ENCODE measurements at places on chromosomes 4 and X. TPM values are rescaled to one million over a fixed set of nuclear protein-coding genes. Genes with fewer than 3 reads are reported as not detected.

CCKAR gene
- not detected for total RNA-seq

STIM2 gene
- total RNA-seq: 13.1 TPM

DNA sequence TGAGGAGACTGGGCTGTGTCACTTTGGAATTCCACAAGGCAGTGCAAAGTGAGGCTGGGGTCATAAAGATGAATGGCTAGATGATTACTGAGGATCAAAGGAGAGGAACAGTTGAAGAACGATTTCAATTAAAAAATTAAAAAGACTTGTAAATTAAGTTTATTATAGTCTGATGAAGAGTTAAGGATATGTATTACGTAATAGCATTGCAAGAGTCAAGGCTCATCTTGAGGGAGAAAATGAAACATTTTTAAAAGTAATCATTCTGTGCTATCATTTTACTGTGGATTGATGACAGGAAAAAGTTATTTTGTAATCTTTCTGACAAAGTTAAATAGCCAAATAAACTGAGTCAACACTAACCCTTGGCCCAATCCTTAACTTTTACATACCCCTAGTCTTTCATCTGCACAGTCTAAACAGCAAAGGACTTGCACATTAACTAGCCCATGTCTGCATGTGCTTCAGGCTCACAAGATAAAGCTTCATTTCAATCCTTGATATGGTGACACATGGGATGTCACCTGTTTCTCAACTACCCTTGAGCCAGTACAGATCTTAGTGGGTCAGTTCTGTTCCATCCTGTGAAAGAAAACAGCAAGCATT is 465.5 kb upstream of the CTSO start:
- no peak for DNase-seq

- no peak for DNase-seq
Observed at GRCh38 chr4:107650251-107650650, 69.8 kb downstream of the PAPSS1 start.

DNA sequence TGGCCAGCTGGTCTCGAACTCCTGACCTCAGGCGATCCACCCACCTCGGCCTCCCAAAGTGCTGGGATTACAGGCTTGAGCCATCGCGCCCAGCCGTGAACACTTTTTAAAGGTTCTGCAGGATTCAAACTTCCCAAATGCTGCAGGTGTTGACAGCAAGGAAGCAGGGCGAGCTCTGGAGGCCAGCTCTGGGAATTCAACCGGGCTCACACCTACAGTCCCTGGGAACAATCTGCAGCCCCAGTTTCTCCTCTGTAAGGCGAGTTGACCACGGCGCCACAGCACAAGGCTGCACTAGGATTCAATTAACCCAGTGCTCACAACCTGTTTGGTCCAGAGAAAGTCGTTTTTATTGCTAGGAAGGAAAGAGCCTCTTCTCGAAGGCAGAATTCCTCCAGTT is 1.6 kb downstream of the MTNR1A start:
- DNase-seq: peak; percentile 63

- DNase-seq: no peak
Observed at GRCh38 chr4:79848329-79848728, 224.7 kb downstream of the ANTXR2 start.

GRCh38 chrX:50874876-50875275 is 35.7 kb upstream of the BMP15 start:
- DNase-seq: peak; percentile 40

DNA sequence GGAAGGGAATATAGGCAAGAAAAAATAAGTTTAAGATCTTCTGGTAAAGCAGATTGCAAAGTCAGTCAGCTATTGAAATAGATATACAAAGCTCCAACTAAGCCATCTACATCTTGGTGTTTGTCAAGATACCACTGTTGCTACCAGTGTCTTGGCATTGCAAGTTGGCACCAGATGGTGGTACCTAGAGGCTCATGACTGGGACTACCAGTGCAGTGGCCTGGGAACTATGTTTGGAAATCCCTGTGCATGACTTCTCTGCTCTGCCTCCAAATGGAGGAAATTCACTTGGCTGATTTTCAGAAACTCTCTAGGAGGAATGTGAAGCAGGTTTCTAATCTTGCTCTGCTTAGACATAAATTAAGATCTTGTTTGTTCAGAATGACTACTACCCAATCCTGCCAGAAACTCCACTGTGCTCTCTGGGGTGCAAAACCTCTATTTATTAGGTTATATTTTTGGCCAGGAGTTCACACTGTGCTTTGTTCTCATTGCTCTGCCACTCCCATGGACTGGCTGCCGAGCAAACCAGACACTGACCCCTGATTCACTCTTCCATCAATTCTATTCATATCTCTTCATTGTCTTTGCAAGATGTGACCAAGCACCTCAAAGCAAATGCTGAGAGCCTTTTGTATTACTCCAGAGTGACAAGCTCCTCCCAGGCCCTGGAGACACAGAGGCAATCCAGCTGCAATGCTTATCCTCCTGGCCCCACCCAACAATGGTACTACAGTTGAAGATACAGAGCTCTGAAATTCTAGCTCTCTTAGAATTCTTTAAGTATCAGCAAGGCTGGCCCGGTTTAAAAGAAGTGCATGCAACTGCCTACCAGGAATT is 272.3 kb upstream of the FGF16 start:
- DNase-seq: no peak

DNA sequence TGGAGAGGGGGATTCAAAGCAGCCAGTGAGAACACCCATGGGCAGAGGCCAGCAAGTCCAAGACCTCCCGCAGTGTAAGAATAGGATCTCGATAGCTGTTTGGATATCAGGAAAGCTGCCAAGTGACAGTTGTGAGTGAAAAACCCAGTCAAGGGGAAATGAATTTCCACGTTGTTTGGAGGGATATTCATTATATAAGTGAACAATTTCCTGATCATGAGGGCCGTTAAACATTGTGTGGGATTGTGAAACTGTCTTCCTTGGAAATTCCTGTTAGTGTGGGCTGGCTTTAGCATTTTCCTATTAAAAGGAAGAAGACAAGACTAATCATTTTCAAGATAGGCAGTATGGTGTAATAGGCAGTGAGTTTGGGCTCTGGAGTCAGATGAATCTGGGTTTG is 15.0 kb downstream of the CLDN2 start:
- no peak for DNase-seq

DNA sequence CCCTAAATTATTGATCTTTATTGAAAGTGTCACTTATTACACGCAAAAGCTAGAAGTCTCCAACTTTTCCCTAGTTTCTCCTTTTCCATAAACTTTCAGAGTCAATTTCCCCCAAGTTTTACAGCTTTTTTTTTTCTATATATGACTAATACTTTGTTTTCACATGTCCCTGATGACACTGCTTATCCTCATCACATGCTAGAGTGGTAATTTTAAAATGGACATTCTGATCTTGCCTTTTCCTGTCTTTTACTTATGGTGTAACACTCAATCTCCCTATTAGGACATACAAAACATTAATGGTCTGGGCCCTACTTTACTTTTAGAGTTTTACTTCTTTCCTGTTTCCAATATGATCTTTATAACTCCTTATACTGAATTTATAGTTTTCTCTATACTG is 112.6 kb downstream of the ANK2 start:
- no peak for DNase-seq

- DNase-seq: no peak
Observed at GRCh38 chrX:56343664-56344063, 111.5 kb downstream of the KLF8 start.
